ENCODE measurements at places on chromosomes 12 and 14.

DNA sequence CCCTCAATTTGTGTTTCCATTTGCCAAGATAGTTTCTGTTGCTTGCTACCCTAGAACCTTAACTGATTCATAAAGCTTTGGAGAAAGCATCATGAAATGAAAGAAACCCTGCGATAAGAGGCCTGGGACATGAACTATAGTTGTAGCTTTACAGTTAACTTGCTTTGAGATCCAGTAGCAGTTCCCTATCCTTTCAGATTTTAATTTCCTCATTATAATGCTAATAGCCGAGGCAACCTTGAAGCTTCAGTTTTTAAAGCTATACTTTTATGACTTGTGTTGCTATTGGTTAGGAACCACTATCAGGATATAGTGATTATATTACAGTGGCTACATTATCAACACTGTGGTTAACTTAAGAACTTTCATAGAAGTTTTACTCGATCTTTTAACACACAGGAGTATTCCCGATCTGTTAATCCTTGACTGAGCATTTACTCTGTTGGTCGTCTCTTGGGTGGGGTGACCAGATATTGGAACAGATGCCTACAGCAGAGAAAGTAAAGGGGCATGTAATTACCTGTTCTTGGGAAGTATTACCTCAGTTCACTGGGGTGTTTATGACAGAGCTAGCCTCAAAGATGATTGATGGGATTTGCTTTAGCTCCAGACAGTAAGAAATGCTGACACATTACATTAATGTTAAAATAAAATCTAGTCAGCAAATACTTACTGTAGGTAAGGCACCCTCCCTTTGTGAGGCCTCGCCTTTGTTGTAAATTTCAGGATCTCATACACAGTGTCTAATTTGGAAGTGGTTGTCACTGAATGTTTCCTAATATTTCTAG is 86.2 kb upstream of the CSRP2 start:
- DNase-seq = no peak

DNA sequence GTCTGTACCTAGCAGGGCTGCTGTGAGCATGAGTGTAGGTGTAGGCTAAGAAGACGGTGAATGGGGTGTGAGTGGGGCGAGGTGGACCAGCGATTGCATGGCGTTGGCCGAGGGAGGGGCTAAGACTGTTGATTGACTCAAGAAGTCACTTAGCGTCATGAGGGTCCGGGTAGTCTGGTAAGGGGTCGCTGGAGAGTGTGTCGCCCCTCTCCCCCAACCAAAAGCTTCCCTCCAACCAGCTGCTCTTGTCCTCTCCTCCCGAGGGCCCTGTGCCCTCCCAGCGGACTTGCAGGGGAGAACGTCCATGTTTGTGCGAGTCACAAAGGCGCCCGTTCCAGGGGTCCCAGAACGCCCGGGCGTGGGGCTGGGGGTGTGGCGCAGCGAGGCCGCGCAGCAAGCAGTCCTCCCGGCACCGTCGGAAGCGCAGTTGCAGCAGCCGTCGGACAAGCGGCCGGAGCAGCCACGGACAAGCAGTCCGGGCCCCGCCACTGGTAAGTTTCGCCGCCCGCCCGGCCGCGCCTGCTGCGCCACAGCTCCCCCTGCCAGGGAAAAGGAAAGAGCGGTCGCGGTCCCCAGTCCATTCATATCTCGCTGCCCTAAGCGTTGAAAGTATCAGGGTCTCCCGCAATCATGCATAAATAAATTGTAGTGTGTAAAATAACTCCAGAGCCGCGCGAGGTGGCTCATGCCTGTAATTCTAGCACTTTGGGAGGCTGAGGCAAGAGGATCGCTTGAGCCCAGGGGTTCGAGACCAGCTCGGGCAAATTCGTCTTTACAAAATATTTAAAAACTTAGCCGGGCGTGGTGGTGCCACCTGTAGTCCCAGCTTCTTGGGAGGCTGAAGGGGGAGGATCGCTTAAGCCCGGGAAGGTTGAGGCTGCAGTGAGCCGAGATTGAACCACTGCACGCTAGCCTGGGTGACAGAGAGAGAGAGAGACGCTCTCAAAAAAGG is at the start of gene CCDC63:
Gene CCDC63, plus strand, starts transcription at position 373 of the 952 bp plus-strand sequence. CDS start 5,968 bp downstream, outside the sequence.
- peak; percentile 75 for DNase-seq

DNA sequence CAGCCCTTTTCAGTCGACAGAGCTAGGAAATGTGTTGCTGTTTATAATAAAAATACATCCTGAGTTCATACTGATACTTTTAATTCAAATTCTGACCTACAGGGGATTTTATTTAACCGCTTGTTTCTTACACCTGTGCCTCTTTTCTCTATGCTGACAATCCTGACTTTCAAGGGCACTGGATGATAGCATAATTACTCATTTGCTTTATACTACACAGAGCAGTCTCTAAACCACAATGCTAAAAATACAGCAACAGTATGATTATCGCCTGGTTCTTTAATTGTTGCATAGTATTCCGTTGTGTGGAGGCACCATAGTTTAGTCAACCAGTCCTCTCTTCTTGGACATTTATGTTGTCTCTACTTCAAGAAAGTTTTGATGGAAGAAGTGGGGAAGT is 372.9 kb downstream of the DPF3 start:
- no peak for DNase-seq

DNA sequence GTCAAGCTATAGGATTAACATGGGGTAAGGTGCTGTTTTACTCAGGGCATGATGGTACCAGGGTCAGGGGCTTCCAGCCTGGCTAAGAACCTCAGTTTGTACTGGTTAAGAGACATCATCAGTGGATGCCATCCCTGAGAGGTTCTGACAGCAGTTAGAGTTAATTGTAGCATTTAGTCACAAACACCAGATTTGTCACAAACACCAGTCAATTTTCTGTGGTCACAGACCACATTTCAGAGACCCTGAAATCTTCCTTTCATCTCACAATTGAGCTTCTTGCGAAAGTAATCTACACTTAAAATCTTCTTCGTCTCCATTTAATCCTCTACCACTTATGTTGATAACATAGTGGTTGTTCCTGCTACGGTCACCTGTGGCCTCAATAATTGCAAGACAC is 143.0 kb upstream of the EGLN3 start:
- DNase-seq = no peak

Data from ascending aorta (tissue), 2 donors.